ENCODE measurements at places on chromosomes 6 and 20.

- DNase-seq: no peak
These were observed 2.8 kb downstream of the SIRPA start for GRCh38 chr20:1897965-1898464.

DNA sequence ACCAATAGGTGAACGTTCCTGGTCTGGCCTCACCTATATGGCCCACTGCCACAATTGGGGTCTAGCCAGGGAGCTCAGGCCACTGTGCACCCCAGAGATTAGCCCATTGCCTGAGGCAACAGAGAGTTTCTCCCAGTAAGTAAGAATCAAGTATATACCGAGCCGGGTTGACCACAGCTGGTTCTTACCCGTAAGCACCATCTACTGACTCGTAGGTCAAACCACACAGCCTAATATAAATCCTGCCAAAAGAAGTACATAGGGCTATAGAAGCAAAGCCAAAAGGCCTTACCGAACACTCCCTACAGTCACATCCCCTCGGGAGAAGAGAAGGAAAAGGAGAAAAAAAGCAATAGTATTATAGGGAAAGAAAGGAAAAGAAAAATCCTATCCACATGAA lies 463.6 kb upstream of the GJE1 start:
- DNase-seq: no peak

GRCh38 chr6:6694368-6694780 lies 105.9 kb downstream of the LY86 start:
- DNase-seq: no peak

GRCh38 chr6:129183681-129184301 lies 300.9 kb downstream of the LAMA2 start:
- DNase-seq: no peak

- DNase-seq: no peak
These were observed 146.6 kb upstream of the POU3F2 start for GRCh38 chr6:98687752-98688151.

- DNase-seq: no peak
These were observed 137.0 kb upstream of the PREP start for GRCh38 chr6:105539911-105540310.

DNA sequence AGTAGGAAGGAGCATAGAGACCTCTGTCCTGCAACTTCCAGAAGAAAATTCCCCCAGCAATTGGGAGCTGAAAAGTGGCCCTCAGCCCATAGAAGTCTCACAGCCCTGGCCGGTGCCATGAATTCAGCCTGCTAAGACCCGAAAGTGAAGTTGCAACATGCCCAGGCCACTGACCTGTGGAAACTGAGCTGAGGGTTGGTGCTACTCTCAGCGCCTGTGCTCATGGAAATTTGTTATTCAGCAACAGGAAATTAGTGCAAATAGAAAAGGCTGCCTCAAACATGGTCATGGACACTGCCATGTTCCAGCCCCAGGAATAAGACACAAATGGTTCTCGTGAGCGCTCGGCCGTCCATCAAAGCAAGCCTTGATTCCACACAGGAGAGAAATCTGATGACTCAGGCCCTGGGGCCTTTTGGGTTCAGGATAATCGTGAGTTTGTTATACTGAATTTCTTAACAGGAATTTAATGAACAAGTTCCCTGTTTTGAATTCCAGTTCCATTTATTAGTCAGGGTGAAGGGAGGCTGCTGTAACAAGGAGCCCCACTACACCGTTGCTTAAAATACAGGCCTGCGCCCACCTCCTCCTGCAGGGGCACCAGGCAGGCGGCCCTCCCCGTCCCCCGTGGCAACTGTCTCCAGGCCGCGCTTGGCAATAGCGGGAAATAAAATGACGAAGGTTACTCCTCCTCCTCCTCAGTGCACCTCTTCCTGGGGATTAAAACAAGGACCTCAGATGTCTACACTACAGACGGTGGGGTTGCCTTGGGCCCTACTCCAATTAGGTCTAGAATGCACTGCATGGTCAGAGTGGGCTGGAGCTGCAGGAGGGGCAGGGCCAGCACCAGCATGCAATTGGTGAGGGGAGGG lies 152.9 kb downstream of the ERMARD start:
- DNase-seq: no peak

DNA sequence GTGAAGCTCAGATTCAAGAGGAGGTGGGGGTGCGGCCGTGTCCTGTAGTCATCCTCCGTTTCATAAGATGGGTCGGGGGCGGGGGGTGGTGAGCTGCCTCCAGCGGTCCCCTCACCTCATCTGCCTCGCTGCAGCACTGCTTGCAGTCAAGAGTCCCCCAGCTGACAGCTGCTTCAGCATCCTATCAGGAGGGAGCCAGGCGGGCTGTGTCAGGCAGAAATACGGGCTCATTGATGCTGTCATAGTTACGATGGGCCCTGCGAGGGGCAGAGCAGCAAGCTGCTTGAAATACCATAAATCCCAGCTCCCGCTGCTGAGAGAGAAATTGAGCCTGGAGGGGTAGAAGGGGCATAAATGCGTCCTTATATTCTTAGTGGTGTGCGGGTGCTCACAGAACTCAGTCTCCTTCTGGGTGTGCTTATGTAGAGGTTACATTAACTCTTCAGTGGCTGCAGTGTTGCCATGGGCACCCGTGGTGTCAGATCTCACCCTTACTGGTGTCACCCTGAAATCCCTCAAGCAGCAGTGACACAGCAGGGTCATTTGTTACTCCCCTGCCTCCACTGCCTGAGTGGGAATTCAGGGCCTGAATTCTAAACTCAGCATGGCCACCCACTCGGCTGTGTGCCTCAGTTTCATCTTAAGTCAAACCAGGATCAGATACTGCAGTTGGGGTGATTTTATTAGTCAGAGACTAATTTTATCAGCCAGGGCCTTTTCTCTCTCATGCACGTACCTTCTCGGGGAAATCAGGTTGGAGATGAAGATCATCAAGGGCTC lies 21.8 kb downstream of the CCDC167 start:
- DNase-seq: no peak

GRCh38 chr20:48354903-48355302 lies 472.9 kb downstream of the PREX1 start:
- no peak for DNase-seq

GRCh38 chr6:125887372-125887771 lies 69.2 kb upstream of the HINT3 start:
- no peak for DNase-seq

DNA sequence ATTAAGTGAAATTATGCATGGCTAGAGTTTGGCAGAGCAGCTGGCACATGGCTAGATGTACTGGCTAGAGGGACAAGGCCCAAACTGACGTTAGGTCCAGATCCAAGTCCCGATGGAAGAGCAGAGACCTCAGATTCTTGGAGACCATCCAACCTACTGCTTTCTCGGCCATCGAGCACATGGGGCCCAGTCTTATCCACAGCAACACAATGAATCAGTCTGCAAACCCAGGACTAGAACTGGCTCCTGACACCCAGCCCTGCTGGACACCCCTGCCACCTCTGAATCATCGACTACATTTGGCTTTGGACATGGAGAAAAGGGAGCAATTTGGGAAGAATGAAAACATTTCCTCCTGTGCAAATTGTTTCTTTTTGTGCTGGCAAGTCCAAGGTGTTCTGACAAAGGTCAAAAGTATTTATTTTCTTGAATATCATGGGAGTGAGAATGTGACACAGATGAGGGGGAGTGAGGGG lies 23.9 kb upstream of the YWHAB start:
- no peak for DNase-seq

DNA sequence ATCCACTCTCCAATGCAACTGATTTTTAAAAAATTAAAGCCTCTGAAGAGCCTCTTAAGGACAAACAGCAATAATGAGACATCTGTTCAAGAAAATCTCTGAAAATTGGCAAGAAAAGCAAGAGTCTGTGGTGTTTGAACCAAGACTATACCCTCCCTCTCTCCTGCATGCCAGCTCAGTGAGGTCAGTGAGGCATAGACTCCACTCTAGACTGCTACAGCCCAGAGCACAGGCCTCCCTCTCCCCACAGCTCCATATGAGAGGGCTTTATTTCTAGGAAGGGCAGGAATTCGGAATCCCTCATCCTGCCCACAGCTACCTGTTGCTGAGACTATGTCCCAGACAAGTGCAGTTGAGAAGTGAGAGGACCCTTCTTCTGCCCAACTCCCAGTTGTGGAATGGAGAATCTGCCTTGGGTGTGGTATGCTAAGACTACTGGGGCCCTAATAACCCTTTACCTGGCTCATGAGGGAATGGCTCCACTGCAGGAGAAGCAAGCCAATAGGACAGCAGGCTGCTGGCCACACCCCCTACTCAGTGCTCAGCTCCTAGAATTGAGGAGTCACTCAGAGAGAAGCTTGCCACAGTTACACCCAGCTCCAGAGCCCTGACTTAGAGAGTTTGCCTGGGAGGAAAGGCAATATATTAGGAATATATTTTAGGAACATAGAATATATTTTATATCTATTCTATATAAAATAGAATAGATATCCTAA lies 22.7 kb upstream of the HLA-DQA1 start:
- DNase-seq: no peak

DNA sequence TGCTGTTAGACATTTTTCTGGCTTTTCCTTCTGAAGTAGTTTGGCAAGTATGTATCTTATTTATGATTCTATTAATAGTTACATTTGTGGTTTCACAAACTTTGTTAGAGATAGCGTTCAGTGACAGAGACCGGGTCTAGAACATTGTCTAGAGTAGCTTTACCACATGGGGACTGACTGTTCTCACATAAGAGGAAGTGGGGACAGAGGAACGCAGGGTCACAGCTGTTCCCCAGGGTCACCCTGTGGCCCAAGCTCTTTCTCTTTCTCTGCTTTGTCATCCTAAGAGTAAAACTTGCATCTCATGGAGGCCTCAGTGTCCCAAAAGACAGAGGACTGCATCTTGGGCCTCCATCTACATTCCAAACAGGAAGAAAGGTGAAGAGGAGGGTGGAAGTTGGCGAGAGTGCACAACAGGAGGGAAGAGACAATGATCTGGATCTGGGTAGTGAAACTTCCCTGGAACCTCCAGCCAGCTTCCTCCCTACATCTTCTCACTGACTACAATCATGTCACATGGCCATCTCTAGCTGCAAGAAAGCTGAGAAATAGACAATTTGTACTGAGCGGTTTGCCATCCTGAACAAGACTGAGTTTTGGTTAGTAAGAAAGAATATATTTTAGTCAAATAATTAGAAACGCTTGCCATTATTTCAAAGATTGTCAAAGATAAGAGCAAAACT lies 645.8 kb upstream of the ARID1B start:
- DNase-seq: no peak

GRCh38 chr6:22366214-22366613 lies 69.4 kb upstream of the PRL start:
- no peak for DNase-seq

- no peak for DNase-seq
These were observed 6.2 kb downstream of the JPH2 start for GRCh38 chr20:44180814-44181213.

- DNase-seq: no peak
These were observed 109.0 kb downstream of the PRKN start for GRCh38 chr6:162618448-162619002.

DNA sequence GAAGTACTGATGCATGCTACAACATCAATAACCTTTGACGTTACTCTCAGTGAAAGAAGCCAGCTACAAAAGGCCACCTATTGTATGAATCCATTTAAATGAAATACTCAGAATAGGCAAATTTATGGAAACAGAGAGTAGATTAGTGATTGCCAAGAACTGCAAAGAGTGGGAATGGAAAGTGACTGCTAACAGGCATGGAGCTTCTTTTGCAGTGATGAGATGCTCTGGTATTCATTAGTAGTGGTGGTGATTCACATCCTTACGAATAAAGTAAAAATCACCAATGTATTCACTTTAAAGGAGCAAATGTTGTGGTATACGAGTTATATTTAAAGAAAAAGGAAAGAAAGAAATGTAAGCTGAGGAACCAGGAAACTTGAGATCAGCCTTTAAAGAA lies 126.8 kb upstream of the SAMD5 start:
- no peak for DNase-seq

- no peak for DNase-seq
These were observed 644 bp downstream of the KIZ start for GRCh38 chr20:21126581-21126870.

DNA sequence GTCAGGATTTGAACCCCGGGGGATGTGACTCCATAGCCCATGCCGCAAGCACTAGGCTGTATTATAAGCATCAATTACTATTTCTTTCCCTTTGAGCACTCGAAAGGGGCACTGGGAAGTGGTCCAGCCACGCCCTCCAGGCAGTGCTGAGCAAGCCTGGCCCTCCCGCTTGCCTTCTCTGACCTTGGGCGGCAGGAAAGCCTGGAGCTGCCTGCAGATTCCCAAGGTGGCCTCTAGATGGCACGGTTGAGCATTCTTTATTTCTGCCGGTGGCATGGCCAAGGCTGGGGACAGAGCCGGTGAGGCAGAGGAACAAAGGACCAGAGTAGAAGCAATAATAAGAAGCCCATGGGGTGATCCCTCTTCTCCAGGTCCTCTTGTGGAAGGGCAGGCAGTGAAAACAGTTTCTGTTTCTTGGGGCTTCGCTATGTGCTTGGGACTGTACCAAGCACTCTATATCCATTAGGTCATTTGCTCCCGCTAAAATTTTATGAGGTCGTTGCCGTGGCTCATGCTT lies 32.0 kb downstream of the ARHGAP40 start:
- peak; percentile 17 for DNase-seq

- DNase-seq: no peak
These were observed 21.4 kb upstream of the GMDS start for GRCh38 chr6:2266841-2267240.

DNA sequence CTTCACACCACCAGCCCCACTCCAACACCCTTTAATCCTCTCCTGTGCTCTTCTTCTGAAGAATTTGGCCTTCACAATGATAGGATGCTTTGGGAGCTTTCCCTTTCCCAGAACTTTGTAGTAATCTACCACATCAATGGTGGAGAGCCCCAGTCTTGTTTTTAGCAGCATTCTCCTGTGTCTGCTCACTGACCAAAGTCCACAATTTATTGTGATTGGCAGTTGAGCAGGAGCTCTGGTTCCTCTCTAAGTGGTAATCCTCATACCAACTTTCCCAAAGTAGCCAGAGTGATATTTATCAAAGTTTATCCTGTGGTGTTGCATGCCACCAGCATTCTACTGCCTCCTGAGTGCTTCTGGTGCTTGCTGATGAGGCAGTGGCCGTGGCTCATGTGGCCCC lies 29.0 kb upstream of the OPN5 start:
- no peak for DNase-seq

DNA sequence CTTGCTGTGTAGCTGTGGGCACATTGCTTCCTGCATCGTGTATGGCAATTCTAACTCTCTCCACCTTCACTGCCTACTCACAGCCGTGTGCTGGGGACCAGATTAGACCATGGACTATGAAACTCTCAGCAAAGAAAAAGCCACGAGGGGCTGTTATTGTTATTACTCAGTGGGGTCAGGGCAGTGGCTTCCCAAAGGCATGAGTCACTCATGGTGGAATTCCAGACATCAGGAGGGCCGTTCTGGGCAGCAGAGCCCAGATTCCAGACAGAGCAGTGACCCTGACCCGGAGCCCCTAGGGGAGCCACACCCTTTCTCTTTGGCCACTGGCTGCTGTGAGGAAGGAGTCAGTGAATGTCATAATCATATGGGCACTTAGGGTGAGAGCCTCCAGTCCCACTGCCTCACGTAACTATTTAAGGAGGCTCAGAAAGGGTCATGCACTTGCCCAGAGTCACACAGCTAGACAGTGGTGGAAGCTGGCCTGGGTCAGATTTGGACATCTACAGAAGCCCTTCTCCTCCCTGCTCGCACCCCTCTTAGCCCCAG lies 22.2 kb upstream of the CCN5 start:
- DNase-seq: no peak

GRCh38 chr20:63318391-63319163 lies 25.6 kb downstream of the COL20A1 start:
- no peak for DNase-seq

- DNase-seq: no peak
These were observed 179.3 kb downstream of the BMP7 start for GRCh38 chr20:57087102-57087501.

All from T-helper 22 cell (primary cell).